ENCODE measurements at places on chromosomes 12 and 14. TPM values are rescaled to one million over a fixed set of nuclear protein-coding genes. Genes with fewer than 3 reads are reported as not detected.

- no peak overlapping the region for H3K27ac ChIP-seq
- no peaks in the 10 kb centered on the region for H3K36me3 ChIP-seq
- H3K4me1 ChIP-seq: no peaks in the 10 kb centered on the region
- no peaks in the 10 kb centered on the region for H3K27me3 ChIP-seq
- DNase-seq: no peak
Measured at GRCh38 chr12:103442182-103442555, 53.6 kb downstream of the C12orf42 start.

DNA sequence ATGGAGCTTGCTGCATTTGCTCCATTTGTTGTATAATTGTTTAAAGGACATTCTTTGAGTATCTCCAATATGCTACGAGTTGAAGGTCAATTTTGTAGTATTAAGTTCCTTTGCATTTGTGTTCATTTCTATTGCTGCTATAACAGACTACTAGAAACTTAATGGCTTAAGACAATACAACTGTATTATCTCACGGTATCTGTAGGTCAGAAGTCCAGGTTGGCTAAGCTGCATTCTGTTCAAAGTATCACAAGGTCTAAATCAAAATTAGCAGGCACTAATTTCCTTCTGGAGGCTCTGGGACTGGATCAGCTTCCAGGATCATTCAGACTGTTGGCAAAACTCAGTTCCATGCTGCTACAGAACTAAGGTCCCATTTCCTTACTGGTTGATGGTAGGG is 340.6 kb downstream of the GXYLT1 start:
- H3K4me1 ChIP-seq: no peaks in the 10 kb centered on the region
- H3K27ac ChIP-seq: no peak overlapping the region
- H3K4me3 ChIP-seq: no peak overlapping the region
- DNase-seq: no peak
- H3K36me3 ChIP-seq: no peaks in the 10 kb centered on the region

DNA sequence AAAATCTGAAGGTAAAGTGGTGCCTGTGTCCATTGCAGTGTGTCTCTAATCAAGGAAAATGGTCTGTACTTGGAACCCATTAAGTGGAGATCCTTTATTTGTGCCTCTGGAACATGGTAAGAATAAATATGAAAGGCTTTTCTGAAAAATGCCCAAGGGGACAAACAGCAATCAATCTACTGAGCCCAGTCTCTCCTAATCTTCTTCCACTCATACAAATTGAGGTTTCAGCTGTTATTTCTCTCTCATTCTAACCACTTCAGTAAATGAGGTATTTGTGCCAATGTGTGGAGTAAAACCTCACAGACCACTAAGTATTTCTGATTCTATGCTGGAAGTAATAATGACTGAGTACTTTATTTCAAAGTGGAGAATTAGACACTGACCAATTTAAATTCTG is 82.3 kb upstream of the ST8SIA1 start:
- H3K27me3 ChIP-seq: no peaks in the 10 kb centered on the region
- no peak overlapping the region for H3K4me3 ChIP-seq
- DNase-seq: no peak
- H3K27ac ChIP-seq: no peak overlapping the region
- no peaks in the 10 kb centered on the region for H3K4me1 ChIP-seq

DNA sequence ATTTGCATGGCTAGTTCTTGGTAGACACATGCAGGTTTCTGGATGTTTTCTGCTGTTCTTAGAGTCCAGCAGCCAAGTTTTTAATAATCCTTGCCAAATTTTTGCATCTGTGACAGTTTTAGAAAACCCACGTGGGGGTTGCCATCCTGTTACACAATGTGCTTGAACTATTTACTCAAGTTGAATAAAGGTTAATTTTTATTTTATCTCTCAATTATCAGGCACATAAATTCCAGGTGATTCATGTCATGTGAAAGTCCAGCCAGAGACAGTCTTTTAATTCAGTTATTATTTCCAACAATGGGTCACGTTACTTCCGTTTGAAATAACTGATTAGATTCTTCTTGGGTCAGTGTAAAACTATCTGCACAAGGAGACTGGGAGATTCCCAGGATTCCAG is 15.7 kb downstream of the MYRFL start:
- H3K4me3 ChIP-seq: no peak overlapping the region
- H3K27ac ChIP-seq: no peak overlapping the region
- H3K36me3 ChIP-seq: no peaks in the 10 kb centered on the region
- no peaks in the 10 kb centered on the region for H3K4me1 ChIP-seq
- H3K27me3 ChIP-seq: no peaks in the 10 kb centered on the region

DNA sequence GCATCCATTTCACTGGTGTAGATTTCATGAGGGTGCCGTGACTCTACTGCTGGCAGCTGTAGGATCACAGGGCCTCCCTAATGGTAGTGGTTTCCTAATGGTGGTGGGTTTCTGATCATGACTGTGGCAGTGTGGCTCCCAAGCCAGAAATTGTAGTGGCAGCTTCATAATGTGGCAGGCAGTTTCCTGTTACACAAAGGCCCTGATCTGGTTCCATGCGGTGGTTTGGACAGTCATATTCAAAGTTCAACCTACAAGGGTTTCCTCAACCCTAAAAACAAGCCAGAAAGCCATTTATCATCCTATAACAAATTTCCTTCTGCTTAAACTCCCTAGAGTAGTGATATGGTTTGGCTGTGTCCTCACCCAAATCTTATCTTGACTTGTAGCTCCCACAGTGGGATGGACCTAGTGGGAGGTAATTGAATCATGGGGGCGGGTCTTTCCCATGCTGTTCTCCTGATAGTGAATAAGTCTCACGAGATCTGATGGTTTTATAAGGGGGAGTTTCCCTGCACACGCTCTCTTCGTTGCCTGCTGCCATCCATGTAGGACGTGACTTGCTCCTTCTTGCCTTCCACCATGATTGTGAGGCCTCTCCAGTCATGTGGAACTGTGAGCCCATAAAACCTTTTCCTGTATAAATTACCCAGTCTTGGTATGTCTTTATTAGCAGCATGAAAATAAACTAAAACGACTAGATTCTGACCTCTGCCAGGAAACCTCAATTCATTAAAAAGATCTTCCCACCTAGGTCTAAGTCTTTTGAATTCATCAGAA is 257.1 kb downstream of the EFCAB11 start:
- H3K4me1 ChIP-seq: peaks cover 3% of the 10 kb centered on the region
- no peak overlapping the region for H3K4me3 ChIP-seq
- H3K36me3 ChIP-seq: no peaks in the 10 kb centered on the region
- H3K27me3 ChIP-seq: no peaks in the 10 kb centered on the region
- DNase-seq: no peak
- H3K27ac ChIP-seq: no peak overlapping the region

RIMBP2 gene
- under 0.01 TPM for total RNA-seq
